ENCODE measurements at places on chromosomes 12 and 14. TPM values are rescaled to one million over a fixed set of nuclear protein-coding genes. Genes with fewer than 3 reads are reported as not detected.

GRCh38 chr12:92030618-92031017 lies 115.0 kb downstream of the BTG1 start:
- no peak for DNase-seq

SIRT4 gene
- 10.2 TPM for total RNA-seq

DNA sequence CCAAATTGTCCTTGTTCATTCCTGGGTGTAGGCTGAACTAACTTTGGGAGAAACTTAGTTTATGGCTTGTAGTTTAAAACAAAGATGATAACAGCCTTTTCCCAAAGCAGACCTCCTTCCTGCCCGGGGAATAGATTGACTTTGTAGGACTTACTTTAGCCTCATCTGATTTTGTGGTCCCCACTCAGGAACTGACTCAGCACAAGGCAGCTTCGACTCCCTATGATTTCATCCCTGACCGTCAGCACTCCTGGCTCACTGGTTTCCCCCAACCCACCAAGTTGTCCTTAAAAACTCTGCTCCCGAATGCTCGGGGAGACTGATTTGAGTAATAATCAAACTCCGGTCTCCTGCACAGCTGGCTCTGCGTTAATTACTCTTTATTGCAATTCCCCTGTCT lies 40.1 kb upstream of the DDHD1 start:
- no peak for DNase-seq

GLIPR1L1 gene
- total RNA-seq, result not detected

CCDC38 gene
- total RNA-seq, result 0.15 TPM

GALC gene
- 15.2 TPM for total RNA-seq

GRCh38 chr14:94115058-94115591 lies 4.6 kb downstream of the IFI27 start:
- DNase-seq, result no peak

- DNase-seq, result no peak
Observed at GRCh38 chr14:32329146-32329545, at the start of gene AKAP6. Gene AKAP6 (plus strand): TSS chr14:32329298. CDS start chr14:32433494, 104,196 bp downstream.

DNA sequence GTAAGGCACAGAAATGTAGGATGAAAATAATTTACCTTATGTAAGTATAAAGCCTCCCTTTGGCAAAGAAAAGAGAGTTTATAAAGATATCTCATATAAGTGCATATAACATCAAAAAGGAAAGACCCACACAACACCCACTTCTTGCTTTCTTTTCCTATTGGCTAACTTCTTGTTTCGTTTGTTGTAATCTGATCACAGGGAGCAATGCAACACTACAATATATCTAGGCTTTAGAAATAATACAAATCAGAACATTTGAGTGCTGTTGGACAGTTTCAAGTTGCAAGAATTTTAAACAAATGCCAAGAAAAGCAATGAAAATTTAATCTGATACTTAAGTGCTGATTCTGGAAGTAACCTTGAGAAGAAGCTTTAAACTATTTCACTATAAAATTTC lies 1.3 kb downstream of the FGD6 start:
- no peak for DNase-seq

DNA sequence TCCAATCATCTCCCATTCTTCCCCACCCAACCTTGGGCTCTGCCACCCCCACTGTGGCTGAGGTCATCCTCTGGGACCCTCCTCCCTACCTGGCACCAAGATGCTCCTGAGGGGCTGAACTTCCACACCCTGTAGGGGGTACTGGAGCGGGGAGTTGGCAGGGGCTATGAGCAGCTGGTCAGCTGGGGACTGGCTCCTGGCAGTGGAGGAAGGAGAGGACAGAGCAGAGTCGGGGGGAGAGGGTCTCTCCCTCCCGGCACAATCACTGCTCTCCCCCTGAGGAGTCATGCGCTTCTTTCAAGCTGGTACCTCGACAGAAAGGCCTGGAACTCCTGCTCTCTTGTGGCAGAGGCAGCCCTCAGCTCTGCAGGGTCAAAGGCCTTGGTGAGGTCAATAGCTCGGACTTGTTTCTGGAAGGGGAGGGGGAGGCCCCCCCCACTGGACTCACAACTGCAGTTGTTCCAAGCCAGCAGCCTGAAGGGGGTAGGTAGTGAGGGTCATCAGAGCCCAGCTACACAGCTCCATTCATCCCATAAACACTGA lies 2.0 kb downstream of the B4GALNT1 start:
- no peak for DNase-seq

GRCh38 chr14:103138301-103139131 lies 15.3 kb downstream of the TNFAIP2 start:
- peak; percentile 65 for DNase-seq

DNA sequence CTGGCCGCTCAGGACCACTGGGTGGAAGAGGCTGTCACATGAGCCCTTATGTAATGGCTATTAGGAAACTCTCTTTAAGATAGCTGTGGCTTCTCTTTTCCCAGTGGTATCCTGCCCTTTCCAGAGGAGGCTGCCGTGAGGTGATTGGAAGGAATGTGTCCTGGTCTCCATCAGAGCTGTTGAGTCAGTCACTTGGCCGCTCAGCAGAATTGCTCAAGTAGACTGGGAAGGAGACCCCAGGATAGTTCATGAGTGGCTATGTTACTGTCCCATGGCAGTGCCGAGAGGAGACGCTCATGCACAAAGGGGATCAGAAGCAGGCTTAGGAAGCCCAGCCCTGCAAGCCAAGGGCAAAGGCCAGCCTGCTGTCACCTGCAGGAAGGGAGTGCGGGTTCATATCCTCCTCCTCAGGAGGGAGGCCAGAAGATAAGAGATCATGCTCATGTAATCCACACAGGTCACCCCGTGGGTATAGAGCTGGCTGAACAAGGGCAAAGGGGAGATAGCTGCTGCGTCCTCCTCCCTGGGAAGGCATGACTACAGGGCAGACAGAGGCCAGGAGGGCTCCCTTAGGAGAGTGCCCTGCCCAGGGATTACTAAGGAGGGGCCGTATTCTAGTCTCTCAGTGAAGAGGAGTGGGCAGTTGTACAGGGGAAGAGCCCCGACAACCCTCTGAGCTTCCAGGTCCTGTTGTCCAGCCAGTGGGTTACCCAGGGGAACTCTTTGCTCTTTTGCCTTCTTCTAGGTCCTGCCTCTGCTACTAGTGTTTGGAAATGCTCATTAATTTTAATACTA lies 137.0 kb upstream of the MAX start:
- DNase-seq, result no peak

OLR1 gene
- 0.64 TPM for total RNA-seq

GRCh38 chr12:24922090-24922489 lies 26.8 kb downstream of the BCAT1 start:
- DNase-seq, result no peak

- DNase-seq, result no peak
Observed at GRCh38 chr12:68958322-68958721, 25.4 kb upstream of the CPM start.

TEX22 gene
- total RNA-seq, result 1.6 TPM

GRCh38 chr12:127383281-127383680 lies 883.7 kb upstream of the TMEM132C start:
- DNase-seq, result no peak

CACNA1C gene
- total RNA-seq, result 201 TPM

DNA sequence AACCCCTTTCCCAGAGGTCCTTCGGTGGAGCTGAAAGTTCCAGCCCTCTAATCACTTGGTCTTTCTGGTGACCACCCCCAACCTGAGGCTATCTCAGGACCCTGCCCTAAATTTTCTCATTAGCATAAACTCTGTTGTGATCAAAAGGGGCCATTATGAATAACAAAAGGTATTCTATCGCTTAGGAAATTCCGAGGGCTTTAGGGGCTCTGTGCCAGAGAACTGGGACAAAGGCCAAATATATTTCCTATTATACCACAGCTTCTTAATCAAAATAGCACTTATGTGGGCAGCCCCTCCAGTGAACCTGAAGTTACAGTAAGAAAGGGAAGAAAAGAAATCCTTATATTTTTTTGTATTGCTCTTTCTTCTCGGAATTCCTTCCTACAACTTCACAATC lies 125.3 kb upstream of the NPAS3 start:
- no peak for DNase-seq

- no peak for DNase-seq
Observed at GRCh38 chr12:59708064-59708463, 112.2 kb downstream of the SLC16A7 start.

GRCh38 chr12:111645433-111645832 lies 40.3 kb downstream of the BRAP start:
- no peak for DNase-seq

MED13L gene
- total RNA-seq, result 64.0 TPM

KRT2 gene
- not detected for total RNA-seq

PRPF39 gene
- total RNA-seq, result 14.4 TPM

TOMM20L gene
- not detected for total RNA-seq

DNA sequence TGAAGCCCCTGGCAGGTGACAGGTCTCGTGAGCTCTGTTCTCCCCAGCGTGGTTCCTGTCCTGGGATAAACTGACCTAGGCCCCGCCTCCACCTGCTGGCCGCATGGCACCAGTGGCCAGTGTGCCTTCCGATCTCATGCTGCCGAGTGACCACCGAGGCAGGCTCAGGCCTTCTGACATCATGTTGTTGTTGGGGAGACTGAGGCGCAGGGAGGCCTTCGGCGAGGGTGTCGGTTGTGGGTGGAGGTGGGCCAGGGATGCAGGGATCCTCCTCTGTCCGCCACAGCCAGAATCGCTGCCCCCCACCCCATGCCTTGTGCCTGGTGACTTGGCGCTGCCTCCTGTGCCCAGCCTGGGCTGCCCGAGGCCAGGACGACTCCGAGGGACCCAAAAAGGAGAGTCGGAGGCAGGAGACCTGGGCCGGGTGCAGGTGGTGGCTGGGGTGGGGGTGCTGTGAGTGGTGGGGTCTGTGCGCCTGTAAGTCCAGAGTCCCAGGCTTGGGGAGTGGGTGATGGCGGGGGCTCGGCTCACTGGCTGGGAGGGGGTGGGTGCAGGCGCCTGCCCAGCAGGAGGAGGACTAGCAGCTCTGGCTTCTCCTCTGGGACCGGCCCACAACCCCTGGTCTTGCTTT lies 24.3 kb downstream of the ASPG start:
- peak; percentile 8 for DNase-seq

CLEC4E gene
- total RNA-seq, result 2.5 TPM

- no peak for DNase-seq
Observed at GRCh38 chr12:113818283-113818682, 147.8 kb downstream of the RBM19 start.

DNA sequence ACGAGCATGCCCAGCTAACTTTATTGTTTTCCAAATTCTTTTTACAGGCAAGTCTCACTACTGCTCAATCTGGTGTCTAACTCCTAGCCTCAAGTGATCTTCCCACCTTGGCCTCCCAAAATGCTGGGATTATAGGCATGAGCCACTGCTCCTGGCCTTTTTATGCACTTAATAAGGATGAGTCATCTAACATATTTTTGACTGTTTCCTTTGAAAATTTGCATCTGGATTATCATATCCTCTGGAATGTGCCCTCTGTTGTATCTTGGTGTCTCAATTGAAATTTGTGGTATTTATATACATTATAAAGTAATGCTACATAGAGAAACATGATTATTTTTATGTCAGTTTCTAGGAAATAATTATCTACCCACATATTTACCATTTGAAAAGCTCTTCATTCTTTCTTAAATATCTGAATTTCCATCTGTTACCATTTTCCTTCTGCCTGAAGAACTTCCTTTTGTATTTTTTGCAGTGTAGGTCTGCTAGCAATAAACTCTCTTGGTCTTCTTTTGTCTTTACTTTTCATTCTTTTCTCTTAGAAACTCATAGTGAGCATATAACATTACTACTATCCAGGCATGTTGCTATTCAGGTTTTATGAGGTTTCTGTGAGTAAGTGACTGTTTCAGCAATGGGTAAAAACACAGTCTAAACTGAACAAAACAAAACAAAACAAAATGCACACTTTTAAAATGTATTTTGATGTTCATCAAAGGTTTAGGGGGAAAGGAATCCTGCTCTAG lies 52.8 kb upstream of the CNOT2 start:
- DNase-seq, result no peak

All from left ventricle myocardium superior (tissue), 1 donor.